ENCODE measurements at places on chromosomes 2 and 18.

DNA sequence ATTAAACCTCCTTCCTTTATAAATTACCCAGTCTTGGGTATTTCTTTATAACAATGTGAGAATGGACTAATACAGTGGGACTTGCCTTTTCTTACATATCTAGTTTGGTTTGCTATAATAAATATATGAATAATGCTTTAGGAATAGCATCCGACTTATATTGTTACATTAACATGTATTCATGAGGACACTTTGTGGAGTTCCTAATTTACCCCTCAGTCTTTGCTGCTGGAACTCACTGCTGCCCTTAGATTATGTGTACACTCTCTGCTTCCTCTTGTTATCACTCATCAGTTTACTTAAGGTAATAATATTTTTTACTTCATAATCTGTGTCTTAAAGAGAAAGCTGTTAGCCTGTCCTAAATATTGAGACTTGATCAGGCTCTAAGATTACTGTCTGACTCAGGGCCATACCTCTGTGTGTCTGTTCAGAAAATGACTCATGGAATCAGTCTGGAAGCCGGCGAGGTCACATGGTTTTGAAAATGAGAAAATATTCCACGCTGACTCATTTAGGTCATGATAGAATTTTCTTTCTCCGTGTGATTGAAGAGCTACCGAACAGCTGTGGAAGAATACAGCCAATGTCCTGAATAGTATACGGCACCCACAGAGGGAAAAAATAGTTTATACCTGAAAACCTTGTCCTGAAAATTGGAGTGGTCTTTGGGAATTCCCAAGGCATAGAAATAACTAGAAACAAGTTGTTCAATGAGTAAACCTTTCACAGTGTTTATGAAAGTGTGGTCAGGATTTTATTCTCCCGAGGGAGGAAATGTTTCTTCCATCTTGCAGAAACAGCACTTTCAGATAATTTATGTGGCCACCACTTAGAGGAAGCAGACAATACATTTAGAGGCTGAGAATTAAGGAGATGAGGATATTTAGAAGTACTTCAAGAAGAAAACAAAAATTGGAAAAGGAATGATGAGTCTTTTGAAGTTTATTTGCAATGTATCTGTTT is 156.4 kb downstream of the DSEL start:
- DNase-seq = peak; percentile 84

DNA sequence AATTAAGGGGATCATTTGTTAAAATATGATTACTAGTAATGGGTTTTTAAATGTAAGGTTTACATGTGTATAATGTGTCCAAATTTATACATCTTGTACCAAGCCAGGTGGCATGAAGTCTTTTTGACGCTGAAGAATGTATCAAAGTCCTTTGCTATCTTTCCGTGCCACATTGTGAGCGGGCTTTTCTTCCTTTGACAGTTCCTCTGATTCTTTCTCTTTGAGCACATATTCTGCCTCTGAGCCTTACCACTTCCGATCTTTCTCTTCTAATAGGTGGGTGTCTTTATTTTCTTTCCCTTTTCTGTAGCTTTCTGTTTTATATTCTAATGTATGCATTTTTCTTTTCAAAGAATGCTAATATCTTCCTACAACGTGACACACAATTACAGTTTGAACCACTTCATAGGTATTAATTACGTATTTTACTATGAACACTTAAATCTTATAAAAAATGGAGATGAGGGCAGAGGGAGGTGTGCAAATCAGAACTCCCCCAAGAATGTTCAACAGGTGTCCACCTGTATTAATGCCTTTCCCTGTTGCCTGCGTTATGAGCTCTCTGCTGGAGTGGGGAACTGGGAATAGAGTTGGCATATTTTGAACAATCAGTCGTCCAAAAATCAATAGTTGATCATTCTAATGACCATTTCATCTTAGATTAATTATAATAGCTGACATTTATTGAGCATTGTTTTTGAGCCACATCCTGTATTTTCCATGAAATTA is 175.5 kb downstream of the TPGS2 start:
- no peak for DNase-seq

DNA sequence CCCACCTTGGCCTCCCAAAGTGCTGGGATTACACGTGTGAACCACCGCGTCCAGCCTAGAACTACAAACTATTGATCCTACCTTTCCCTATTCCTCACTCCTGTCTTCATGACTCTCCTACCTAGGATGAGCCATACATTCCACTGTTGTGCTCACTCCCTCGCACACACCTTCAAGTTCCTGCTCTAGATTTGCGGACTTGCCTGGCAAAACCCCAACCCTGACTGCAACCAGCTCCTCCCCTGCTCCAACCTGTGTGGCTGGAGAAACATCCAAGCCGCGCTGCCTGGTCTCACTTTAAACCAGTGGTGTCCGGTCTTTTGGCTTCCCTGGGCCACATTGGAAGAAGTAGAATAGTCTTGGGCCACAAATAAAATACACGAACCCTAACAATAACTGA is 5.0 kb upstream of the DNPEP start:
- no peak for DNase-seq

GRCh38 chr2:45029215-45029614 is 20.0 kb upstream of the SIX2 start:
- DNase-seq = no peak

DNA sequence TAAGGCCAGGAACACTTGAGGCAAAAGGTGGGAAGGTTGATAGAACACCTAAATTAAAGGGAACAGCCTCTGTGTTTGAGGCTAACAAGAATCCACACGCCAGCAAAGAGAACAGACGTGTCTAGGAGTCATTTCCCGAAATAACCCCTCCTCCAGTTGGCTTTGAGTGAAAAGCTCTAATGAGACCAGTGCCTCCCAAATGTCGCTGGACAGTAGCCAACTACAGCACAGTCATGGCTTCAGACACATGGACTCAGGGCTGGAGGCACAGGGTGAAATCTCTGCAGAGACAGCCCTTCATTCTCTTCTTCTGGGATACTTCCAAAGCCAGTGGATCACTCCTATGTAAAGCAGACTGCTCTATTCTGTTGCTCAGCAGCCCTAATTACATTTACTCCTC is 49.6 kb downstream of the SOWAHC start:
- DNase-seq = peak; percentile 73

DNA sequence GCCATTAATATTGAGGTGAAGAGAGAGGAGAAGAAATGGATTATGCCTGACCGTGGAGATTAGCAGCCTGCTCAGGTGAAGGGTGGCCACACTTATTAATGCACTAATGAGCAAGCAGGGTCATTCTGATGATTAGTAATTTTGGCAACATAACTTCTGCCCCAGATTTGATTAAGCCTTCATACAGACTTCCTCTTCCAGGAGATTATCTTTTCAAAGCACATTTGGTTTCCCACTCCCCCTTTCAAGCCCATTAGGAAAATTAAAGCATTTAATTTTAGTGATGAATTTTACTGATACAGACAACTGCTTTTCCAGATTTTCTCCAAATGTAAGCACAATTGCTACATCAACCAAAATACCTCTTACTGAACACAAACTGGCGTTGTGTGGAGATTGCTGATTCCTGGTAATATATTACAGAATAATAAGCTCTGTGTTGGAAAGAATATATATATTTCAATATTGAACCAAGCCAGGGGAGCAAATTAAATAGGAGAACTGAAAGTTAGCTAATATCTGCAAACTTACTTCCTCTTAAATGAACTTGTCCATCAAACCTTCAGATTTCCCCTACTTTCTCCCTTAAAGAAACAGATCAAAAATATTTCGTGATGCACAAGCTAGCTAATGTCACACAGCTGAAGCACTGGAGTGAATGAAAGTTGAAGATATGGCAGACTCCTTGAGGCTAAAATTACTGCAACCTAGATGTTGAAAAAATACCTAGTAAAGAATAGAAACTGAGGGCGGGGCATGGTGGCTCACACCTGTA is 140.8 kb downstream of the FAM210A start:
- no peak for DNase-seq

- DNase-seq = no peak
Measured at GRCh38 chr2:216082805-216083204, 1.1 kb downstream of the TMEM169 start.

DNA sequence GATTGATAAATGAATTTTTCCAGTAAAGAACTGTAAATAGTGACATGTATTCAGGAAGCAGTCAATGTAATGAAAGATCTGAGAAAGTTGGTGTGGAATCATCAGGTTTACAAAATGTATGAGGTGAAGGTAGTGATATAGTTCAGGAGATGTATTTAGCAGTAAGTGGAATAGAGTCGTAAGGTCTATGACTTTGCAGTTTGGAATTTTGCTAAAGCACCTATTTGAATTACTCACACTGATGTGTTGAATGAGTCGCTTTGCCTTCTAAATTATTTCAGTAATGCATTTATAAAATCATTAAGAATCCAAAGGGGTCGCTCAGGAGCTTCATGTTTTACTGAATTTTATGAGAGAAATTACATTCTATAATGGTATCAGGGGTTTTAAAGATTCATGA is 713.7 kb downstream of the DSC3 start:
- DNase-seq = no peak

GRCh38 chr2:54546518-54546917 is 90.4 kb downstream of the SPTBN1 start:
- no peak for DNase-seq

GRCh38 chr18:70207181-70207580 is 1.7 kb upstream of the RTTN start:
- no peak for DNase-seq

DNA sequence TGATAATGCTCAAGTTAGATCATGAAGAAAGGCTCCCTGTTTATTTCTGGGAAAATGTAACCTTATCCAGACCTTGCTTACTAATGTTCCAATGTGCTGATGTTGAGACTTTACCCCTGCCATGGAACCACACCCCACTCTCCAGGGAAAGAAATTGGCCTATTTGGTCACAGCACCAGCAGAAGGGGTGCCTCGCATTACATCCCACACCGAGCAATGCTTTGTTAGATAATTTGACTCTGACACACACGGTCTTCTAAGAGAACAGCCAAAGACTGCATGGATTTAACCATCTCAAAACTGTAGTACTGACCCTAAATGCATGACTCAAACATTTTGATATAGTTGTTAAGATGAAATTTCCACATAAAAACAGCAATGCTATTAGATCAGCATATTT is 152.1 kb upstream of the CCDC150 start:
- peak; percentile 41 for DNase-seq

DNA sequence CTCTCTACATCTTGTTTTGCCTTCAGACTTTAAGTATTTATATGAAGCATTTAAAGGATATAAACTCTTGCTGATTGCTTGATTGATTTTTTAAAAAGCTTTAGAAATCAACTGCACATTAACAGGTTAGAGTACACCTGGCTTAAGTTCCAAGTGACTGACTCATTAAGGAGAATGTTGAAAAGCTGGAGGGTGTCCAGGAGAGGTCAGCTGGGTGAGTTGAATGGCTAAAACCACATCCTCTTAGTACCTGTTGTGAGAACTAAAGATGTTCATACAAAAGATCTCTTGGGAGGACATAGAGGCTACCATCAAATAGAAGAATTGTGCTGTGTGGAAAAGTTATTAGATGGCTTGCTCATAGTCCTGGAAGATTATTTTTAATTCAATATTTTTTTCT is 206.8 kb downstream of the TXNL1 start:
- no peak for DNase-seq

DNA sequence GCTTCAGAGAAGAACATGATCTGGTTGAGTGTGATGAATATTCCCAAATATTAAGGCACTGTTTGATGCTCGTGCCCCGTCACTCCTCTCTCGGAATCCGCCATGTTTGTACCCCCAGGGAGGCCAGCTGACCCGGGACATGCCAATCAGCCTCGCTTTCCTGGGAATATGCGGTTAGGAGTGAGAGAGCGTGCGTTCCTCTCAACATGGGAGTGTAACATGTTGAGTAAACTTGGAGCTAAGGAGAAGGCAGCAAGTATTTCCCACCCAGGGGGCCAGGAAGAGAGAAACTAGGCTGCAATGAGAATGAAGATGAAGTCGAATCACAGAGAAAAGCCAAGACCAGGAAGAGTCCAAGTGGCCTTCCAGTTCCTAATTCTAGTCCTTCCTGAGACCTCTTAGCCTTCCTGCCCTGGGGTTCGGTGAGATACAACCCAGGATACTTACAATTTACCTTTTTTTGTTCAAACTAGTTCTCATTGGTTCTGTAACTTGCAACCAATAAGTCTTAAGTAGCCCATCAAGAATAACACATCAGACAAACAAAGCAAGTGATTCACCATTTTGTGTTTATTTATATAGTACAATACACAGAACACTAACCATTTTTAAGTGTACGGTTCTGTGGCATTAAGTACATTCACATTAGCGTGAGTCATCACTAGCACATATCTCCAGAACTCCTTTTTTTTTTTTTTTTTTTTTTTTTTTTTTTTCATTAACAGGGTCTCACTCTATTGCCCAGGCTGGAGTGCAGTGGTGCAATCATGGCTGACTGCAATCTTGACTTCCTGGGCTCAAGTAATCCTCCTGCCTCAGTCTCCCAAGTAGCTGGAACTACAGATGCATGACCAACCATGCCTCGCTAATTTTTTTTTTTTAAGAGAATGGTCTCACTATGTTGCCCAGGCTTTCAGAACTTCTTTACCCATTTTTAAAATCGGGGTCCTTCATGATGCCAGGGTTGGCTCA is 36.4 kb upstream of the SLC1A4 start:
- peak; percentile 81 for DNase-seq

GRCh38 chr18:905307-905947 is 756 bp downstream of the ADCYAP1 start:
- DNase-seq = no peak

DNA sequence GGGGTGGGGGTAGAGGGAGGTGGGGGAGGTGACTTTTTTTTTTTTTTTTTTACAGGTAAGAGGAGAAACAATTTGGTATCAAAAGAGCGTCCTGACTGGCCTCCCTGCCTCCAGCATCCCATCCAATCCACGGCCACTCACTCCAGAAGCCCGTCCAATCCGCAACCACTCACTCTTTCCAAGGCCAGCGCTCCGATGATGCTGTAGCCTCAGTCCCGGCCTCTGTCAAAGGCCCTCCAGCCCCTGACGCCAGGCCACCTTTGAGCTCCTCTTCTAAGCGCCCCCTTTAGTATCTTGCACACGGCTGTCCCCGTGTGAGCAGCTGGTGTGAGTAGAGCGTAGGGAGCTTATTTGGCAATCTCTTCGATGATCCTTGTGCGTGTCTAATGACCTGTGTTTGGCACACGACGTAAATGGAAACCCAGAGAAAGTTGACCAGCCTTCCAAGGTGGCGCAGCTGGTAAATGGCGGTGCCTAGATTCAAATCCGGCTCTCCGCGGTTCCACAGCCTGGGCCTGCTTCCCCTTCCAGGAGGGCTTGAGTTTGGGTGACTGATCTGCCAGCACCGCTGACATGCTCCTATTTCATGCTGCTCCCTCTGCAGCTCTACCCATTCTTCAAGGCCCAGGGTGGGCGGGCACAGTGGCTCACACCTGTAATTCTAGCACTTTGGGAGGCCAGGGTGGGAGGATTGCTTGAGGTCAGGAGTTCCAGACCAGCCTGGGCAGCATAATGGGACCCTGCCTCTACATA is 23.8 kb upstream of the PXDN start:
- no peak for DNase-seq

GRCh38 chr2:10281891-10282290 is 20.8 kb upstream of the HPCAL1 start:
- DNase-seq = no peak
